ENCODE measurements at places on chromosomes 16 and 17. TPM values are rescaled to one million over a fixed set of nuclear protein-coding genes. Genes with fewer than 3 reads are reported as not detected.

DNA sequence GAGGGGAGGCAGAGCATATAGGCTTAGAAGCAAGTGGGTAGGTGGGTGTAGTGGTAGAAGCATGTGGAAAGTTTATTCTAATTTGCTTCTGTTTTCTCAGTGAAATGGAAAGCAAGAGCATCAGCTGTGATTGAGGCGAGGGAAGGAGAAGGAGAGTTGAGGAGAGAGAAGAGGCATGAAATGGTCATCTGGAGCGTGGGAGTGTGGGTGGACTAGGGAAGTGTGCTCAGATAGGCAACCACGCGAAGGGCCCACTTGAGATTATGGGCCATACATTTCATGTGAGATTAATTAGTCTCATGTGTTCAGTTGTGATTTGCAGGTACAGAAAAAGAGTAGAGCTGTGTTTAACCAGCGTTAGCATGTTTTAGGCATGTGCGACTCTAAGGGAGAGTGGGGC lies 20.8 kb upstream of the CDC6 start:
- no peak for DNase-seq

- DNase-seq = no peak
Measured at GRCh38 chr16:55585631-55586030, 19.1 kb downstream of the CAPNS2 start.

GRCh38 chr17:76599694-76600460 lies 14.2 kb upstream of the ST6GALNAC2 start:
- DNase-seq = peak; percentile 92

GRCh38 chr16:4968879-4969483 lies 10.9 kb downstream of the SEC14L5 start:
- no peak for DNase-seq

GRCh38 chr16:17225541-17225940 lies 245.2 kb downstream of the XYLT1 start:
- DNase-seq = no peak

DNA sequence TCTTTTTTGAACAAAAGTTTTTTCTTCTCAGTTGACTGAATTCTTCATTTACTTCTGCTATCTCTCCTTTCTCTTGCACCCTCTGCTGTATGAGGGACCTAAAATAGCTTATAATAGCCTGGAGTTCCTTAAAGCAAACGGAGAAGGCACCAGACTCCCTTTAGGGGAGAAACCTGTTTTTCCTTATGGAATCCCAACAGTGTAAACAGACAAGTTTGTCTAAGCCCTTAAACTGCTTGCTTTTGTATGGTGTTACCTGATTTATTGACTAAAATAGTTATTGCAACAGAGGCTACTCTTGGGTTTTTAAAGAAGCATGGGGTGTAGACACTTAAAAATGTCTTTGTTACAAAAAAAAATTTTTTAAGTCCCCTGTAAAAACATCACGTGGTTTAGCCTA lies 12.9 kb upstream of the TRIM25 start:
- DNase-seq = no peak

RIPOR1 gene
- 13.7 TPM for total RNA-seq

BRICD5 gene
- total RNA-seq = 1.2 TPM

GRCh38 chr17:68343976-68344375 lies 52.7 kb downstream of the ARSG start:
- no peak for DNase-seq

GRIN2A gene
- not detected for total RNA-seq

DNA sequence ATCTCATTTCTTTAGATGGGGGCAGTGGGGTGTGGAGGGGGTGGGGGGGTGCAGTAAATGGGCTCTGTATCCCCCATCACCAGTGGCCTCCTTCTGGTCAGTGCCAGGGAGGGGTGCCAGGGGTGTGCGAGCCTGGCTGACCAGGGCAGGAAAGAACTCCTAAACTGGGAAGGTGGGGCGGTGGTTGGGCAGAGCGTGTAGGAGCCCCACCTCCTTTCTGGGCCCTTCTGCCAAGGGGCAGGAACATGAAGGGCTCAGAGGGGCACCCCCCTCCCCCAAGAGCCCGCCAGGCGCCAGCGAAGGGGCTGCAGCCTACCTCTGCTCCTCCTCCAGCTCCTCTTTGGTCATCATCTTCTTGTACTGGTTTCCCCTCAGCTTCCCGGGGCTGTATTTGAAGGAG lies 26.0 kb downstream of the MXRA7 start:
- no peak for DNase-seq

ADAD2 gene
- not detected for total RNA-seq

DNA sequence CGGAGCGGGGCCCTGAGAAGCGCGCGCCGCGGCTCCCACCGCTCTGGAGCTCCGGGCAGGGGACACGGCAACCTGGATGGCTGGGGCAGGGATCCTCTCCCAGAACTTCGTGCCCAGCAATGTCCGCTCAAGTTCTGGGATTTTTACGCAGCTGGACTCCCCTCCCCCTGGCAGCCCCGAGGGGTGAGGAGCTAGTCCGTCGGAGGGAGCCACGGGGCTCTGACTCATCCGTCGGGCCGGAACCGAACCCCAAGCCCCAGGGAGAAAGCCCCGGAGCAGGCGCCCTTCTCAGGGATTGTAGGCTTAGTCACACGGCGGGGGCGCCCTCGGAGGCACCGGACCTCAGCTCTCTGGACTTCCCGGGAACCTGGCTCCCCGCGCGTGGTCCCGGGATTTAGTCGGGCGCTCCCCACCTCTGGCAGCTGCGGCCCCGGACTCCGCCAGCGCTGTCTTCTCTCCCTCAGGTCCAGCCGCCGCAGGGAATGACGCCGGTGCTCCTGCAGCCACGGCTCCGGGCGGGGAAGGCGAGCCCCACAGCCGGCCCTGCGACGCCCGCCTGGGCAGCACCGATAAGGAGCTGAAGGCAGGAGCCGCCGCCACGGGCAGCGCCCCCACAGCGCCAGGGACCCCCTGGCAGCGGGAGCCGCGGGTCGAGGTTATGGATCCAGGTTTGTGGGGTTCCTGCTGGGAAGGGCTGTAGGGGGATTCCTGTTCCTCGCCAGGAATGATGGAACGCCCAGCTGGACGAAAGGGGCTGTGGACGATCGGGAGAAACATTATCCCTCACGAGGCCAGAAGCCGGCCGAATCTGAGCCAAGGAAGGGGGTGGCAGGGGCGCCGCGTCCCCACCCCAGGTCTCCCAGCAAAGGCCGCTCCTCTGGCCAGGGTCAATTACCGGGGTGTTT lies 830 bp downstream of the SPHK1 start:
- peak; percentile 59 for DNase-seq

DNA sequence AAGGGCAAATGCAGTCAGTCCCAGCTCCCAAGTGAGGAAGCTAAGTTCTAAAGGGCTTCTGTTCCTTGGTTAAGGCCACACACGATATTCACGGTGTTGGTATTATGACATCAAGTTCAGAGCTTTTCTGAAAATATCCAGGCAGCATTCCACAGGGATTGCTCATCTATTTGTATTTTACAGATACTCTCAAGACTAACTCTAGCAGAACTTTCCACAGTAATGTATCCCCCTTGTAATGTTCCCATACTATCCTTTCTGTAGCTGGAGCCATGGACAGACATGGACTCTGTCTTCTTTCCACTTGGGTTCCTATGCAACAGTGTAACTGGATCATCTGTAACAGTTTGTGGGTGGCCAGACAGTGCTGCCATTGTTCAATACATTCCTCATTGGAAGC lies 13.5 kb downstream of the SDR42E1 start:
- peak; percentile 90 for DNase-seq

GRCh38 chr16:51816929-51817328 lies 665.9 kb upstream of the SALL1 start:
- peak; percentile 23 for DNase-seq

DNA sequence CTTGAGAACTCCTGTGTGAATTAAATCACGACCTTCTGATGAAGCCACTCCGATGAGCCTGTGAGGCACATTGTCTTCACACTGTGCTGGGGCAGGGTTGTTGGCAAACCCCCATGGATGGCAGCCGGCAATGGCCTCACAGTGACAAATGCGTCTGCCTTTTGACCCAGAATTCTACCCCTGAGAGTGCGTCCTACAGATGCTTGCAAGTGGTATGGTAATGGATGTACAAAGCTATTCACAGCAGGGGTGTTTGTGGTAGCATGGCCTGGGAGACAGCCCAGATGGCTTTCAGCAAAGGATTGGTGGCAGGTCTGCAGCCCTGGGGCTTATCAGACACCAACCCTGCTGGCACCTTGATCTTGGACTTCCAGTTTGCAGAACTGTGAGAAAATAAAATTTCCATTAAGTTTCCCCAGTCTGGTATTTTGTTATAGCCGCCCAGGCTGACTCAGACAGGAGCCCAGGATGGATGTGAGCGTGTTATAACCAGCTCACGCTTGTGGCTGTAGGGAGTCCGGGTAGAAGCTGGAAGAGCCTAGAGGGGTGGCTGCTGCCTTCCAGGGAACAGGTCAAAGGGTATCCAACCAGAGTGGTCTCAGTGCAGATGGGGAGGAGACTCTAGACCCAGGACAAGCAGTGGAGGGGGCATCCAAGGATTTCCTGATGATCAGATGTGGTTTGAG lies 10.1 kb downstream of the AFMID start:
- DNase-seq = peak; percentile 47

DNA sequence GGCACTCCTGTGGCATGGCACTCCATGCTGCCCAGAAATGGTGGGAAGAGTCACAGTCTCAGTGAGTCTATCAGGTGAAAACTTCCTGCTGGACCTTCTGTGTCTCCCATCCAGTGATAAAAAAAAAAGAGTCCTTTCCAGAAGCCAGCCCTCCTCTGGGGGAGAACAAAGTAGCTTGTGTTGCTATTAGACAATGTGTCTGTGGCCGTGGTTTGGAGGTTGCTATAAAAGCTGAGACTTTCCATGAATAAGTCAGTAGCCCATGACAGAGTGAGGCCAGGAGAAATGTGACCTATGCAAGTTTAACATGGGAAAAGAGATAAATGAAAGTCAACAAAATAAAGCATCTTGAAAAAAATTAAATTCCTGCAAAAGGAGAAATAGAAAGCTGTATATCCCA lies 250.7 kb upstream of the MON1B start:
- no peak for DNase-seq

All from bronchial epithelial cell (primary cell).